Renal cortical epithelial cell (primary cell): ENCODE measurements at places on chromosomes 7 and 10. TPM values are rescaled to one million over a fixed set of nuclear protein-coding genes. Genes with fewer than 3 reads are reported as not detected.
A peak's percentile ranks its signal among the peaks of the same experiment; 100 is the strongest.

DNA sequence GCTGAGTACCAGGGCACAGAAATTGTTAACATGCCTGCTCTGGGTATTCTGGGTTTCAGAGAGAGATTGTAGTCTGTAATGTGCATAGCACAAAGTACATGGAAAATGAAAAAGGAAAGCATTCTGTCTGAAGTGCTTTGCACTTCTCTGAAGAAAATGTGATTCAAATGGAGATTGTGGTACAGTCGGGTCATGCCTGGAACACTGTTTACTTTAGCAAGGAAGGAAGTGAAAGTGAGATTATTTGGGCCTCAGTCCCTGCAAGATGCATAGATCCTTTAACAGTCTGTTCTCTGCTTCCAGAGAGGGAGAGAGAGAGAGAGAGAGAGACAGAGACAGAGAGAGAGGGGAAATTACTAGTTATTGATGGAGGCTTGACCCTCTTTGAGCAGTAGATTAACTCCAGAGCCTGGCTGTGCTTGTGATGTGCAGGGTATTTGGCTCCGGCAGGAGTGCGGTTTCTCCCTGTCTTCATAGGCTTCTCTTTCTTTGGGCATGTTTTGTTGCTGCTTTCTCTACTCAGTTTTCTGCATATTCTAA is 5.4 kb downstream of the VWC2 start:
- DNase-seq = no peak

GRCh38 chr10:129459762-129460539 is 7.1 kb upstream of the MGMT start:
- DNase-seq = no peak

TMEM196 gene
- total RNA-seq = 0.17 and 1.2 TPM in 2 replicates

- no peak for DNase-seq
Measured at GRCh38 chr7:101545441-101546190, 83.5 kb downstream of the MYL10 start.

NRCAM gene
- total RNA-seq = 116 and 254 TPM in 2 replicates

DNA sequence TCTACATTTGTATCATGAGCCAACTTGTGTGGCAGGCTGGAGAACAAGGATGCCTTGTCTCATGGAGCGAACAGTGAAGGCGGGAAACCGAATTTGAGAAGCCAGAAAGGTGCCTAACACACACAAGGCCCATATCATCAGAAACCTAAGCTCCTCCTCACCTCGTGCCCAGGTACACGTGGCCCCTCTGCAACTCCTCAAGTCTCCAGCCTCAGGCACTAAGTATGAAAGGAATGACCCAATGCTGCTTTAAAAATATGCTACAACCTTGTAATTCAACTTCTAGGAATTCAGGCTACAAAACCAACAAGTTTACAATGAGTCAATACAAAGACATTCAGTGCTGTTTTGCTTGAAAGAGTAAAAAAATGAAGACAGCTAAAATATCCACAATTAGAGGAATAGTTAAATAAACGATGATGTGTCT is 95.7 kb downstream of the CDK6 start:
- DNase-seq = peak; percentile 98

DNA sequence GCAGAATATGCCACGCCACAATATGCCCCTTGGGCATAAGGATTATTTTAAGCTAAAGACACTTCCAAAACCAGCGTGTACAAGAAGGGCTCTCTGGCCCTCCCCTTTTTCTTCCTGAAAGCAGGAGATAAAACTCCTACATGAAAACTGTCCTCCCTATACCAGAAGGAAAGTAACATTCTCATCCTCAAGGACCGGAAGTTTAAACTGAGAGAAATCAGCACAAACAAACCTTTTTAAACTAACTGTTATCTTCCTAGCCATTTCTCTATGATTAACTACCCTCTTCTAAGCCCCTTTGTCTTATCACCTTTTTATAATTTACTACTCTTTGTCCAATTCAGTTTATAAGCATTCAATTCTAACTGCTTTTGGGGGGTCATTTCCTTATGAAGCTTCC is 16.4 kb upstream of the RAPGEF5 start:
- no peak for DNase-seq

GRCh38 chr7:149883452-149883861 is 9.7 kb downstream of the ATP6V0E2 start:
- peak; percentile 26 for DNase-seq

DNA sequence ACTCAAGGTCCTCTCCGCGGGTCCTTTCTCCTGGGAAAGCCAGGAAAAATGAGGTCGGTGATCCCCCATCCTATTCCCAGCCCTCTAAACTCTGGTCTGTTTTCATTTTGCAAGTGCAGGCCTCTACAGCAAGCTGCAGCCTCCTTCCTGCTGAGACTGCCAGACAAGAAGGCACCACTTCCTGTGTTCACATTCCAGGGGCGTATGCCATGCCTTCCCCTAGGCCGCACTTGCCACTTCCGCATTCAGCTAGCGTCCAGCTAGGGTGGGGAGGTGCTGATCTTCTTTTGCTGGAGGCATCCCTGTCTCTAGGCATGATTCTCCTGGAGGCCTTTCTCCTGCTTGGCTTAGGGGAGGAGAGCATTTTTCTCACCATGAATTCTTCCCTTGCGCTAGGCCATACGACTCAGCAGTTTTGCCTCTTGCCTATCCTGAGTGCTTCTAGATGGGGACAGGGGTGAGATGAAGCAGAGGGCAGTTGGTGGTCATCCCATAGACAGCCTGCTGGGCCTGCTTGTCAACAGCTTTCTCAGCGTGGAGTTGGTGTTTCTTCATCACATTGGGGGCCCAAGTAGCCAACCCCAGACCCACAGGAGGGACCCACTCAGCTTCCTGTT is 328.9 kb downstream of the RPS24 start:
- no peak for DNase-seq

GRCh38 chr10:97178074-97178473 is 7.7 kb downstream of the SLIT1 start:
- DNase-seq = no peak

- no peak for DNase-seq
Measured at GRCh38 chr10:82660986-82661385, 786.0 kb downstream of the NRG3 start.

GRCh38 chr7:128666200-128666599 is 5.9 kb upstream of the GARIN1A start:
- peak; percentile 9 for DNase-seq

DNA sequence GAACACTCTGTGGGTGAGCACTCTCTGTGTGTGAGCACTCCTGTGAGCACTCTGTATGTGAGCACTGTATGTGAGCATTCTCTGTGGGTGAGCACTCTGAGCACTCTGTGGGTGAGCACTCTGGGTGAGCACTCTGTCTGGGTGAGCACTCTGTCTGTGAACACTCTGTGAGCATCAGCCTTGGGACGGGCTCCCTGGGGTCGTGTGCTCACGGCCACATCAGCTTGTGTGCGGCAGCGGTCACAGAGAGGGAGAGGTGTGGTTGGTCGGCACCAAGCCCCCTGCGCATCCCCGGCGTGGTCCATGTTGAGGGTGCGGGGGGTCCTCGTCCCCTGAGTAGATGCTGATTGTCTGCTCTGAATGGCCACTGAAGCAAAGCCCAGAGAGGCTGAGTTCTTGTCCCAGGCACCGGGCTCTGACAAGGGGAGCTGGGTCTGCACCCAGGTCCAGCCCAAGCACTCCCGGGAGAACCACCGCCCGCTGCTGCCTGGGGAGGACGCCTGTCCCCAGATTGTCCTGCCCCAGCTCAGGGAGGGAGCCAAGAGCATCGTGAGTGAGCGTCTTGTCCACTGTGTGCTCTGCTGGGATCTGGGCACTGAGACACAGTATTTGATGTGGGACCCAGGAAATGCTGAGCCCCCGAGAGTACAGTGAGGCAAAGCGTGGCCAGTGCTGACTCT is 143.7 kb downstream of the DNAJB6 start:
- no peak for DNase-seq

DNA sequence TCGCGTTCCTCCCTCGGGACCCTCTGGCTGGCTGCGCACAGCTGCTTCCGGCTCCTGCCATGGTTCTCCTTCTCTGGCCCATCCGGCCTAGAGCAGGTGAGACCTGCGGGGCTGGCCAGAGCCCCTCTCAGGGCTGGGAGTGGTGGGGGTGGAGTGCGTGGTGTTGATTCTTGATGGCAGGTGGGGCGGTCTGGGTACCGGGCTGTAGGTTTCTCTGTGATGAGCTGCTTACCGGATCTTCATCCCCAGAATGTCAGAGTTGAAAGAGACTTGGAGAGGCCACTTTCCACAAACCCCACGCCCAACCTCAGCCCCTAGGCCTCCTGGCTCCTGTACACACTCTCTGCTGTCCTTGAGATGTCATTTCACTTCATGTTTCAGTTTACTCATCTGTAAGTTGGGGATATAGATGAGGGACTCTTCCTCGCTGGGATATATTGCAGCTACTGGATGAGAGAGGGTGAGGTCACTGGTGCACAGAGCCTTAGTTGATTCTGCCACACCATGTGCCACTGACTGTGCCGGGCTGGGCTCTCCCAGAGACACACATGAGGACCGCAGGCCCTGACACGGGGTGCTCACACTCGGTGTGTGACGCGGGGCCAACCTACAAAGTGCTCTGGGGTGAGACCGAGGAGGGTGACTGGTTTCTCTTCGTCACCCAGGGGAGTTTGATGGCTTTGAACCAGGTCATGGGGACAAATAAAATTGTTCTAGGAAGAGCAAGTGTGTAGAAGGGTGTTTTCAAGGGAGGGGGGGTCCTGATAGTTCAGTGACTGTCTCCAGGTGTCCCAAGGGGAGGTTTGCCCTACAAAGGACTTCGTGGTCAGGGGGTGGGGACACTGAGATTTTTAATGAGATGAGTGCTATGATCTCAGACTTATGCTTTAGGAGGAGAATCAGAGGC is 29.5 kb downstream of the ZNF775 start:
- DNase-seq = no peak

CTAGE4 gene
- total RNA-seq = 7.3 and 17.4 TPM in 2 replicates

DNA sequence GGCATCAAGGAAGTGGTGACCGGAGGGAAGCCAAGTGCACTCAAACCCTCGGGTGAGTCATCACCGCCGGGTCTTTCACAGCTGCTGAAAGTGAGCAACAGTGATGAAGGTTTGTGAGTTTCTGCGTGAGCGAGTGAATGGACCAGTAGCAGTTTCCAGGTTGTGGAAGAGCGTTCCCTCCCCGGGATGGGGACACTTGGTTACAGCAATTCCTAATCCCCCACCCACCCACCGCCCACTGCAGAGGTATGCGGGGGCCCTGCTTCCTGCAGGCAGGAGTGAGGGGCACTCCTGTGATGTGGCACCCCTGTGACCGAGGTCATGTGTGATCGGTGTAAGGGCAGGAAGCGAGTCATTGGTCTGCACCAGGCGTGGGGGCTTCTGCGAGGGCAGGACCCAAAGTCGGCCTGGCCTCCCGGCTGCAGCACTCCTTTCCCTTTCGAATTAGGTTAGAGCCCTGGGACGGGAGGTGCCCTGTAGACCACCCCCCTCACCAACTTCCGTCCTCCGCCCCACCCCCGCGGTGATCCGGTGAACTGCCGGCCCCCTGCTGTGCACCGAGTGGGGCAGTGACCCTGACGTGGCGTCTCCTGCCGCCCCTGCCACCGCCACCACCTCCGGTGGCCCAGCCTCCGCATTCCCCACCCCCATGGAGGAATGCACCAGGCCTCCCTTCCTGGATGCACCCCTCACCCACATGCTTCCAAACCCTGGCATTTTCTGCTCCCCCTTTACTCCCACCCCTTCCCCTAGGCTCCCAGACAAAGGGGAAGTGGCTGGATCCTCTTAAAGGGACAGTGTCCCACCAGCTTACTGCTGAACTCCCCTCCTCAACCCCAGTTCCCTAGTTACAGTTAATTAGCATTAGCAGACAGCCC is 10.9 kb downstream of the LIMK1 start:
- peak; percentile 89 for DNase-seq

ADAM22 gene
- 1.2 and 1.6 TPM in 2 replicates for total RNA-seq

DNA sequence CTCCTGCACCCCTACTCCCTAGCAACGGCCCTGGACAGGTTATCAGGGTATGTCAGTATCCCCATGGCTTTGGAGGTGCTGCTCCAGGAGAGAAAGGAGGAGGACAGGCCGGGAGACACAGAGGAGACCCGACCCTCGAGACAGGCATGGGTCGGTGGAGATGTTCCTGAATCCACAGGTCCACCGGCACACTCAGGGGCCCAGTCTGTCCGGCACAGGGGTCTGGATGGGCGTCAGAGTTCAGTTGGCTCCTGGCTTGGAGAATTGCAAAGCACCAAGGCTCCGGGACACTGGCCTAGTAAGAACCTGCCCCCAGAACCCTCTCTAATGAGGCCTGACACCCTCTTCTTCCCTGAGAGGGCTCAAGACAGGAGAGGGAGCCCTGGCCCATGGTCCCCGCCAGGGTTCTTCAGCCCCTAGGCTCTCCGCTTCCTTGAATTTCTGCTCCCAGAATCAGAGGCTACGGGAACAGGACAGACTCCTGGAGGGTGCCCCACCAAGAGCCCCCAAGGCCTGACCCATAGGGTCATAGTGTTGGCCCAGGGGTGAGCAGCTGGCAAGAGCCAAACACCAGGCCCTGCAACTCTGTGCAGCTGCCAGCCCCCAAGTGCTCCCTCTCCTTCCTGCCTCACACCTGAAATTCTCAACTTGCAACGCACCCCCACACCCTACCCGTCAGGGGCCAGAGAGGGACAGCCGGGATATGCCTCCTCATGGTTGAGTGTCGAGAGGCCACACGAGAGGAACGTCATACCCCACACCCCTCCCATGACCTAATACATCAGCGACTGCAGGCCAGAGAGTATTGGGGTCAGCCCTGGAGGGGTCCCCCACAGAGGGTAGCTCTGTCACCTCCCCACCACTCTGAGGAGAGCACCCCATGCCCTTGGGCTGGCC is 5.5 kb upstream of the IRF5 start:
- DNase-seq = no peak

GDF10 gene
- total RNA-seq = not detected in 2 replicates

GRCh38 chr7:88866265-88866863 is 70.8 kb upstream of the TEX47 start:
- DNase-seq = no peak

- peak; percentile 60 for DNase-seq
Measured at GRCh38 chr10:28241741-28242399, 61.0 kb downstream of the MPP7 start.

HERC4 gene
- total RNA-seq = 70.0 and 71.3 TPM in 2 replicates

GRCh38 chr10:113865901-113866300 is 11.4 kb downstream of the NHLRC2 start:
- no peak for DNase-seq

GHRHR gene
- not detected in 2 replicates for total RNA-seq

LEP gene
- total RNA-seq = not detected in 2 replicates

AMPH gene
- 0.17 TPM in 1 of 2 replicates, not detected in the other for total RNA-seq

DNA sequence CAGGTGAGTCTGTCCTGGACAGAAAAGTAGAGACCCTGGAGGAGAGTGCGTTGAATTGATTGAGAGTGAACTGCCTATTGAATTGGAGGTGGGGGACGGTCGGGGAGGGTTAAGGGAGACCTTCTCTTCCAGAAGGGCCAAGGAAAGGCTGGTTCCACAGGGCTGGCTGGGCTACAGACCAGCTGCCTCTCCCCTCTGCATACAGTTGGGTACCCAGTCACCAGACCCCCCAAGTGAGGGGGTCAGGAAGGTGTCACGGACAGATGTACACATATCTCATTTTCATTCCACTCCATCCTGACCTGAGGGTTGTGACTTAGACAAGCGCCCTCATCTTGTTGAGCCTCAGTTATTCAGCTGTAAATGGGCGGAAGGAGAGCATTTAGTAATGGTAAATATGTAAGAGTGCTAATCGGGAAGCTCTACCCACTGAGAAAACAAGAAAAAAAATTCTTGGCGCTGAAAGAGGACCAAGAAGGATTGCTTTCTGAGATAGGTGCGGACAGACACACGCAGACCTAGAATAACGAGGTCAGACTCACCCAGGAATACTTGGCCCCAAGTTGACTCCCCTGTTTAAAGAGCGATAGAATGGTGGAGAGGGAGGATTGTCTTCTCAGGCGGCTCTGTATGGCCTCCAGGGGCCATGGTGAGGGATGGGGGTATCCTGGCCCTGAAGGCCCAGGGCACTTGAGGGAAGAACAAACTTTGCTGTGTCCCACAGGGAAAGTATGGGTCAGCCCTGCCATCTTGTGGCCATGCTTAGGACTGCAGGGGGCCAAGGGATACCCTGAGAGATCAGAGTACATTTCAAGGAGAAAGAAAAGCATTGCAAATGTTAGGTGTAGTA is 7.2 kb upstream of the MBL2 start:
- DNase-seq = peak; percentile 41
